ELR (cell line): ENCODE measurements at places on chromosomes 2 and 18.
A peak's percentile ranks its signal among the peaks of the same experiment; 100 is the strongest.

- DNase-seq, result no peak
These were observed 4.4 kb downstream of the NFATC1 start for GRCh38 chr18:79400091-79400590.

DNA sequence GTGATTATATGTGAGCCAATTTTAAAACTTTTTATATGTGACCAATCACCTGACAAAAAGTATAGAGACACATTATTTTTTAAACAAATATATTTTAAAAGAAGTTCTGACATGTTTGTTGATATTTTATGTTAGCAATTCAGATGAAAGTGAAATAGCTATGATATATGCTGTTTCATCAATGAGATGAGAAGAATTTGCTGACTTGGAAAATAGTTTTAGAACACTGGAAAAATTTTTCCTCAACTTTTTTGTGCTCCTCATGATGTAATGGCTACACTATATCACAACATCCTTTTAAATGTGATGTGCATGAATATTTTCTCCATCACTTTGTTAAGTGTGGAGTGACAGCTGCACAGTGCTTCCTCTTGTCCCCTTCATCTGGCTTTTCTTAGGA is 434.0 kb downstream of the PLCL1 start:
- DNase-seq, result no peak

GRCh38 chr2:176107731-176108181 is 676 bp downstream of the HOXD11 start:
- no peak for DNase-seq

DNA sequence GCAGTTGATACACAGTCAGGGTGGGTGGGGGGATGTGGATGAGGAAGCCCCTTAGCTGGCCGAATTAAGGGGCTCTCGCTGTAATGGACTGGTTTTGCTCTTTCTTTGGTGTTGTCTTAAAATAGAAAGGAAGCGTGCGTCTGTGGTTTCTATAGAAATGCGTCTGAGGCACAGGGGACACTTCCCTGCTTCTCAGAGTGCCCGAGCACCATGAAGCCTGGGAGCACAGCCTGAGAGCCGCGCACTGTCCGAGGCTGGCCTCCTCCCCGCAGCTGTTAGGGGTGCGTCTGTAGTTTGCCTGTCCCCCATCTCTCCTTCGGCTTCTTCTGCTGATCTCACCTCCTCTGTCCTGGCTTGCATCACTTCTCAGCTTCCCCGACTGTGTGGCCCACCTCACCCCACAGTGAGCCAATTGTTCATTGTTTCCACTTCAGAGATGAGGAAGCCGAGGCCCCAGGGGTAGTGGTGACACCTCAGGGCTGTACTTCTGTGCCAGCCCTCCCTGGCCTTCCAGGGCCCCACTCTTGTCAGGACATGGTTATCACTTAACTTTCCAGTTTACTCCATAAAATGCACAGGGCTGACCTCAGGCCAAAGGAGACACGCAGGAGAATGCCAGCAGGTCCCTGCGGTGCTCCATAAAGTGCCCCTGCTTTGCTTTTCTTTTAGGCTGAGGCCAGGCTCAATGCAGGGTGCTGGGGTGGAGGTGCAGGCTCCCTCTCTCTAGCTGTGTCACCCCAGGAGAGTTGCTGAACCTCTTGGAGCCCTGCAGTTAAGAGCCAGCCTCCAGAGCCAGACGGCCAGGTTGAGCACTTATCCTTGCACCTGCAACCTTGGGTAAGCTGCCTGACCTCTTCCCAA is 210.6 kb downstream of the SEPTIN10 start:
- DNase-seq, result no peak

DNA sequence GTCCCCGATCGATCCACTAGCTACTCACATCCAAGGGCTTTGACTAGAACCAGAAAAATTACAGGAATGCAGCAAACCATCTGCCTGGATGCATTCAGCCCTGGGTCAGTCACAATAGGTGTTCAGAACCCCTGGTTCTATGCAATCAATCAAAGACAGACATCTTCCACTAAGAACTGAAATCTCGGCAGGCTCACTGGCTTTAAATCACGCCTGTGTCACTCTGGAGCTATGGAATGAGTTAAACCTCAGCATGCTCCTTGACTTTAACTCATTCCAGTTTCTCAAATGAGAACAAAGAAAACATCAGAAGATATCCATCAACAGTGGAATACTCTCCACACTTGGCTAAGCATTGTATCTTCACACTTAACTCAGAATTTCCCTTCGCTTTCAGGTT is 68.1 kb upstream of the SPTBN1 start:
- DNase-seq, result no peak

- DNase-seq, result no peak
These were observed 12.7 kb downstream of the THOC1 start for GRCh38 chr18:255171-255570.

DNA sequence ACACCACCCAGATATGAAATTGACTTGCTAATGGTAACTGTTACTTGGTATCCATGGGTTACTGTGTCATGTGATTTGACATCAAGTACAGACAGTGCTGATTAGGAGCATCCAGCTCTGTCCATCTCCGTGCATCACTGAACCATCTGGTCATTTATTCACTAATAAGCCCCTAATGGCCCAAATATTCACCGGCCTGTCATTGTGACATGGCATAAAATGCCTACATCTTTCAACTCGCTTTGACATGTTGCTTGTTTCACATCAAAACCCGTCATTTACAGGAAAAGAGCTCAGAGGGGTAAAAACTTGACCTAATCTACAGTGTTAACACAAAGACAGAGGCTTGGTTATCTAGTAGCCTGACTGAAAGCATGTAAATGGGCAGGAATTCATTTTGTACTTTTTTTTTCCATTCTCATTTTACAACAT is 308.9 kb upstream of the ATP5MC3 start:
- no peak for DNase-seq

DNA sequence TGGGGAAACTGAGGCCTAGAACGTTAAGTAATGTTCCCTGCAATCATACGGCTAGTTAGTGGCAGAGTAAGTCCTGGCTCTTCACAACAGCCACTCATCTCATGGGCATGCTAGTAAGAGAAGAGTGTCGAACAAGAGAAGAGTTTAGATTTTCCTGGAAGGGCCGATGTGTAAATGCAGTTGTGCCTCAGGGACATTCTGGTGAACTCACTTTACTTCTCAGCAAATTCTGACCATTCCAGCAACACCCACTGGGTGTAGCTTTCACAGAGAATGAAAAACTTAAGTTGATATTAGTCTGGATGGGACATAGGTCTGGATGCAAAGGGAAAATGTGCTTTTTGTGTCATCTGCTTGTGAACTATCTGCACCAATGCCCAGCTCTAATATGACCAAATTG is 23.5 kb downstream of the MRPL44 start:
- DNase-seq, result no peak

- DNase-seq, result no peak
These were observed 289.1 kb downstream of the NBAS start for GRCh38 chr2:15271941-15272542.

DNA sequence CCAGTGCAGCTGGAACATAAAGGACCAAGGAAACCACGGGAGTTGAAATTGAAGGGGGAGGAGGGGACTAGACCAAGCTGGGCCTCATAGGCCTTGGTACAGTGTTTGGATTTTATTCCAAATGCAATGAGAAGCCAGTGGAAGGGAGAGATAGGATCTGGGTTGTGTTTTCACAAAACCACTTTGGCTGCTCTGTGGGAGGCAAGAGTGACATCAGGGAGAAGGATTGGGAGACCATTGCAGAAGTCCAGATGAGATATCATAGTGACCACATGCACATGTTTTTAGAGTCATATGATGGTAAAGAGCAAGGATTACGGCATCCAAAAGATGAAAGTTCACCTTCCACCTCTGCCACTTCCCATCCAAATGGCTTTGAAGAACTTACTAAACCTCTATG is 210.2 kb downstream of the PAX3 start:
- DNase-seq, result no peak

DNA sequence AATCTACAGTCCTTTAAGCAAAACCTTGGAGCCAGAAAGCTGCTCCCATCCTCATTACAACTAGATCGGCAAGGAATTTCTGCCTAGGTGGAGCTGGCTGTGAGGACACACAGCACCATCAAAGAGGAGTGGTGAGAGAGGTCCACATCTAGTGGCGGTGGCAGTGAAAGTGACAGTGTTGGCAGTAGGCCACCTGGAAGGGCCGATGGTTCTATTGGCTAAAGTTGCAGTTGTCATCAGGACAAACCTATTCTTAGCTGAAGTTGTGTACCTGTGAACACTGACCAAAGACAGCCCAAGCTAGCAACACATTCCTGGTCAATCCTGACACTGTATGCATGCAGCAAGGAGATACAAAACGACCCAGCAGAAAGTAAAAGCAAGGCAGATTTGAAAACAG is 218.1 kb upstream of the CHAC2 start:
- DNase-seq, result no peak

GRCh38 chr2:232395586-232395985 is 11.1 kb upstream of the ALPG start:
- DNase-seq, result no peak

- no peak for DNase-seq
These were observed 70.7 kb downstream of the SNORC start for GRCh38 chr2:232940724-232941123.

- no peak for DNase-seq
These were observed 97.2 kb downstream of the SMIM21 start for GRCh38 chr18:75330308-75330707.

DNA sequence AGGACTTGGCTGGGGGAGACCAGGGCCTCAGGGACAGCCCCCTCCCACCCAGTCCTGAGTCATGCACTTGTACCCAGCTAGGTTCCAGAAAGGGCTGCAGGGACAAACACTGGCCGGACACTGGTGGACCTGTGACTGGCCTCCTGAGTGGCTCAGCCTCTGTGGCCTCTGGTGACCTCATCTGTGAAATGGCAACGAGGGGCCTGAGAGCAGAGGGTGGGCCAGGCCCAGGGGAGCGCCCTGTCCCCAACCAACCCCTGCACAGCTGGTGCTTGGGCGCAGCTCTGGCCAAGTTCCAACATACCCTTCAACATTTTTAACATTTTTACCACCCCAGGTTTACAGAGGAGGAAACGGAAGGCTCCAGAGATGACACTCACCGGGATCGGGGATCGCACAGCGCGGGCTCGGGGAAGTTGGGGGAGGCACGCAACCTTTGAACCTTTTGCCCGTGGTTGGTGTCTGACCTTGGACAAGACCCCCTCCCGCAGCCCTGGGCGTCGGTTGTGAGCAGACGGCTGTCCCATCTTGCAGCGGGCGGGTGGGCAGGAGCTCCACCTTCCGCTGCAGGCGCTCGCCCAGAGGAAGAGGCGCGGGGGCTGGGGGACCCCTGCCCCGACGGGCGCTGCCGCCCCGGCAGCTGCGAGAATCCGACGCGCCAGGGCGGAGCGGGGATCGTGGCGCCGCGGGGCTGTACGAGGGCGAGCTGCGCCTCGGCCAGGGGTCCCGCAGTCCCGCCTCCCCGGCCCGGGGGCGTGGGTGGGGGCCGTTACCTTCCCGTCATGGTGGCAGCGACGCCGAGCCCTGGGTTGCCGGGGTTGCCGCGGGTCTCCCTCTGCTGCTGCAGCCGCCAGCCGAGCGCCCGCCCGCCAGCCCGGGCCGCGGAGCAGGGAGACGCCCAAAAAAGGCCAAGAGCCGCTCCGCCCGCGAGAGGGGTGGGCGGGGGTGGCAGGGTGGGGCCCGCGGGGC is 805 bp downstream of the LIMS2 start:
- peak; percentile 40 for DNase-seq

- DNase-seq, result no peak
These were observed 326.3 kb upstream of the MYT1L start for GRCh38 chr2:2657121-2657962.

- no peak for DNase-seq
These were observed at the start of gene ASXL3 for GRCh38 chr18:33577685-33578517. Gene ASXL3, plus strand, starts transcription at chr18:33578219. Its CDS starts 413 bp downstream, at chr18:33578632.

DNA sequence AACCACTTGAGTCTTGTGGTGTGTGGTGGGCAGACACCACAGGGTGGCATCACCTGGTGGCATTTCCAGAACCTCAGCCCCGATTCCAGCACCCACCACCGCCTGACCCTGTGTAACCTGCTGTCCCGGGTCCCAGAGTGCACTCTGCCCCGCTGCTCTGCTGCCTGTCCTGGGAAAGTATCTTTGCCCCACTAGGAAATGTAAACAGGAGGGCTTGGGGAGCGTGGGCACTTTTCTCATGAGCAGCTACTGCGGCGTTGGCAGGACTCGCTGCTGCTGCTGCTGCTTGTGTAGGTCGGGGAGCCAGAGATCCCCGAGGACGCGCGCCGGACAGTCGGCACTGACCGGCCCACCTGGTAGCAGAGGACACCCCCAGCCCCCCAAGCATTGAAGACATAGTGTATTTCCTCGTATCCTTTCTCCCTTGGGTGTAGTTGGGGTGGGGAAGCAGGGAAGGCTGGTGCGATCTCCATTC is 13.4 kb downstream of the DTYMK start:
- no peak for DNase-seq

DNA sequence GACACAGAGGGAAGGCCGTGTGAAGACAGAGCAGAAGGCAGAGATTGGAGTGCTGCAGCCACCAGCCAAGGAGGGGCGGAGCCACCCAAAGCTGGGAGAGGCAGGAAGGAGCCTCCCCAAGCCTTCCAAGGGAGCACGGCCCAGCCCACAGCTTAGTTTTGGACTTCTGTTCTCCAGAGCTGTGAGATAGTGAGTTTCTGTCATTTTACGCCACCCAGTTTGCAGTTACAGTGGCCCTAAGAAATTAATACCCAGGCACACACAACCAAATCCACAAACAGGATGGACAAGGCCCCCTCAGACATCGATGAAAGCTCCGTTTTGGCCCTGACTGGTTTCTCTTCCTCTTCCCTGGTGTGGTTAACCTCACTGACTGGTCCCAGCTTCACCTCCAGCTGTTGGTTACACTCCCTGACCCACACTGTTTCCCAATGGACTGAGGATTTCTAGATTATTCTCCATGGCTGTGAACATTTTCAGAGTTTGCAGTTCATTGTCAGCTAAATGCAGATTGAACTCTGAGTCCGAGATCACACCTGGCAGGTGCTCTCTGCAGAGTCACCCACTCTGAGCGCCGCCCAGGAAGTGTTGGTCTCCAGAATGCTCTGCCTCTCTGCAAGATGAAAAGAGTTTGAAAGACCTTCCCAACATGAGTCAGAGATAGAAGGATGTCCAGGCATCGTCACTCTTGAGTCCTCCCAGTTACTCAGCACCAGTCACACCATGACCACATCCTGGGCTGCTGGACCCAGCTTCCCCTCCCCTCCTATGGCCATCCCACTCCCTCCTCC is 100.2 kb downstream of the TWIST2 start:
- peak; percentile 99 for DNase-seq

- no peak for DNase-seq
These were observed 94.2 kb downstream of the MEIS1 start for GRCh38 chr2:66528974-66529724.

GRCh38 chr2:24272907-24273306 is 87.4 kb downstream of the ITSN2 start:
- DNase-seq, result no peak

DNA sequence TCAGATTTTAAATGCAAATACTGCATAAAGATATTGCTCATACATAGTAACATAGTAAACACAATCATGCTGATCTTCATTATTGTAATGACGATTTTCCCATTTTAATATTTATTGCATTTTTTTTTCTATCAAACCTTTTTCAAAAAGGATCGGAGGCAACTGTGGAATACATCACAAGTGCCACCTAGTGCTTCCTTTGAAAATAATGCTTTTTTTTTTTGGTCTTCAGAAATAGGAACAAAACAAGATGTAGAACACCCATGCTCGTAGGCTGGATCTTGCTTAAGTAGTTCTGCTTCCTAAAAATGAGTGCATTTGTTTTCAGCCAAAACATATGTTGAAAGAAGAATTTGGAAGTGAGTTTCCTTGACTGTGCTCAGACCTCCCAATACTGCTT is 35.7 kb upstream of the GPR155 start:
- peak; percentile 45 for DNase-seq

- no peak for DNase-seq
These were observed 9.9 kb upstream of the KLF11 start for GRCh38 chr2:10033251-10034006.
